RWPE1 (cell line): ENCODE measurements at places on chromosomes 1 and 21.

DNA sequence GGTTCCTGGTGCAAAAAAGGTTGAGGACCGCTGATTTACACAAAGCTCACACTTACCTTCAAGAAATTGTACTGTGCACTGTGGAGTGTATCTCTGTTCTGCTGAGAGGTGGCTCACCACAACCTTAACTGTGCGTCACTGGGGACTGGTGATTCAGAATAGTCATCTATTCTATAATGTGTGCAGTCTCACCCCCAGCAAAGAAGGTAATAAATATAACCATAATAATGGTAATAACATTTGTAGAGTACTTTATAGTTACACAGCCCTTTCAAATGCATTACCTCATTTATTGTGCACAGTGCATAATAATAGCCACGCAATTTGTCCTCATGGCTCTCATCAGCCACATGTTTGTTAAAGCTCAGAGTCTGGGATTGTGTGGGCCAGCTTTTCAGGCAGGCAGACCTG is 59.4 kb upstream of the DUSP10 start:
- no peak for DNase-seq

- no peak for DNase-seq
Measured at GRCh38 chr1:159223004-159223403, 18.3 kb downstream of the ACKR1 start.

- no peak for DNase-seq
Measured at GRCh38 chr1:90340606-90341005, 345.7 kb downstream of the ZNF326 start.

DNA sequence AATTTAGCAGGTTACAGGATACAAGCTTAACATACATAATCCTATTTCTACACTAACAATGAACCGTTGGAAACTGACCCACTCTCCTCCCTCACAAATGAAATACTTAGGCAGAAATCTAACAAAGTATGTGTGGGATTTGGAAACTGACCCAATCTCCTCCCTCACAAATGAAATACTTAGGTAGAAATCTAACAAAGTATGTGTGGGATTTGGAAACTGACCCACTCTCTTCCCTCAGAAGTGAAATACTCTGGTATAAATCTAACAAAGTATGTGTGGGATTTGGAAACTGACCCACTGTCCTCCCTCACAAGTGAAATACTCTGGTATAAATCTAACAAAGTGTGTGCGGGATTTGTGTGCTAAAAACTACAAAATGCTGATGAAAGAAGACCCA is 60.3 kb downstream of the TRAF5 start:
- DNase-seq, result no peak

DNA sequence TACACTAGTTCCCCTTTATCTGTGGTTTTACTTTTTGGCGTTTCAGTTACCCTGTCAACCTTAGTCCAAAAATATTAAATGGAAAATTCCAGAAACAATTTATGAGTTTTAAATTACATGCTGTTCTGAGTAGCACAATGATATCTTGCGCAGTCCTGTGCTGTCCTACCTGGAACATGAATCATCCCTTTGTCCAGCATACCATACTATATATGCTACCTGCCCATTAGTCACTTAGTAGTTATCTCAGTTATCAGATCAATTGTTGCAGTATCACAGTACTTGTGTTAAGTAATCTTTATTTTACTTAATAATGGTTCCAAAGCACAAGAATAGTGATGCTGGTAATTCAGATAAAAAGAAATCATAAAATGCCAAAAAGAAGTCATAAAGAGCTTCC is 52.7 kb downstream of the AGBL4 start:
- DNase-seq, result no peak

DNA sequence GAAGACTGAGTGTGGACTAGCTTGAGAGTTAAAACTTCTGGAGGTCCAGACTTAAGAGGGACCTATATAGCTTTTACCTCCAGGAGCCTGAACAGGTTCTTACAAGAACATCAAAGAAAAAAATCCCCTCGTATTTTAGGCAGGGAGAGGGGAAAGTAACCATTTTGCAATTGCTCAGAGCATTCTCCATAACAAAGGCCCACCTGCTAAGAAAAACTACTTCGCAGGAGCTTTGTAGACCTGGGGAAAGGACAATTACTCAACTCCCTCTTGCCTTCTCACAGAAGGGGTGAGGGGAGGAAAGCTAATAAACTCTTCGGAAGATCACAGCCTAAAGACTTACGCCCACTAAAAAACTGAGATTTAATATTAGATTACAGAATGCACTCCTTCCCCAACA is 86.3 kb downstream of the RERE start:
- DNase-seq, result no peak

GRCh38 chr1:97806326-97806725 is 114.5 kb downstream of the DPYD start:
- DNase-seq, result no peak

GRCh38 chr1:228669242-228669585 is 66.1 kb upstream of the RHOU start:
- no peak for DNase-seq

DNA sequence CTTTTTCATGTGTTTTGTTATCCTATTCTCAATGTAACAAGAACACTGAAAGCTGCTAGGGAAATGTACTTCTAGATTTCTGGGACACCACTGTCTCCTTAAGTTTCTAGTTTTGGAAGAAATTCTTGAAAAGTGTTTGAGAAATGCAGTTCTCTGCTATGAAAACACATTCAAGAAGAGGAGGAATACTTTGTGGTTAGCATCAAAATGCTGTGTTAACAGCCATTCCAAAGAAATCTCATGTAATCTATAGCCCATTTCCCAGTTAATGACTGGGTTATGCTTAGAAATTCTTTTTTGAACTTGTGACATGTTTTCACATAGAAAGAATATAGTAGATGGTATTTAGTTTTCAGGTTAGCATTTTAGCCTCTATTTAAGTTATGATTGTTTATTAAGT is 6.0 kb downstream of the RAVER2 start:
- no peak for DNase-seq

DNA sequence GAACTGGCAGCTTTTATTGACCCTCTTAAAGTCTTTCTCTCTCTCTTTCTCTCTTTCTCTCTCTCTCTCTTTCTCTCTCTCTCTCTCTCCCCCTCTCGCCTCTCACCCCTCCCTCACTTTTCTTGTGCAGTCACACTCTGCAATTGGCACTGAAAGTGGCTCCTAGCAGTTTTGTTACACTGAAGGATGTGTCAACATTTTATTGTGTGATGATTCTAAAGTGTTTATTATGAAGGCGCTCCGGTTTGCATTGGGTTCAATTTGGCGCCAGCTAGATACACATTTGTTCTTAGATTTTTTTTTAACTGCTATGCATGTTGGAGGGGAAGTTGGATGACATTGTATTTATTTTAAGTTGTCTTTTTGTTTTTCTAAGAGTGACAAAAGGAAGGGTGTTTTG is 64.0 kb upstream of the CHRM3 start:
- DNase-seq, result no peak

DNA sequence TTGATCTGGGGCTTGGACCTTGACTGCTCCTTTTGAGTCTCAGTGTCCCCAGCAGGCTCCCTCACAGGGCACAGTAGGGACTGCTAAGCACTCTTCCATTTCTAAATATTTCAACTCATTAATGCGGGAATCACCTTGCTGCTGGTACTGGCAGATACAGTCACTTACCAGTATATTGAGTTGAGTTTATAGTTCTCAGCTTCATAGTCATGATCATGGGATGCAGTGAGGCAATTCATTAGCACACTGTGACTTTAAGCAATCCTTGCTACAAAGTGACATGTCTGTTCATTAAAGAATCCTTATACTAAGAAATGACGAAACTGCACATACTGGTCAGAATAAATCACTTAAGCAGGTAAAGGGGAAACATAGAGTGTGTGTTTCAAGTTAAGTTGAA is 240.8 kb downstream of the SPATA17 start:
- no peak for DNase-seq

GRCh38 chr1:221439747-221440501 is 302.0 kb downstream of the DUSP10 start:
- DNase-seq, result peak; percentile 89

DNA sequence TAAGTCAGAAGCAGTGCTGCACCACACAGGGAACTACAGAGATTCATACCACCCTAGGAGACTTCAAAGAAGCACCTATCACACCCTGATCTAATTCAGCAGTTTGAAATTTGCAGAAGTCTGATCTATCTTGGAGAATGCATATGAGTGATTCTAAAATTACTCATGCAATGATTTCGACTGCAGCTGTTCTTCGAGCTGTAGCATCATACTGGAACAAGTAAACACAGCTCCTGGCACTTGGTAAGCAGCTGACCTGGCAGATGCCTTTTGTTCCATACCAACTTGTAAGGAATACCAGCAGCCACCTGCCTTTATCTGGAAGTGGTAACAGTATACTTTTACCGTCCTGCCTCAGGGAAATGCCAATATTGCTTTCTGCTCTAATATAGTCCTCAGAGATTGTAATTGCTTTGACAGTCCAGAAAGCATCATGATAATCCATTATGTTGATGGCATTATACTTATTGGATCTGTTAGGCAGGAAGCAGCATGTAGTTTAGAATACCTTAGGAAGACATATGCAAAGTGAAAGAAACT is 25.7 kb downstream of the AADACL4 start:
- no peak for DNase-seq

DNA sequence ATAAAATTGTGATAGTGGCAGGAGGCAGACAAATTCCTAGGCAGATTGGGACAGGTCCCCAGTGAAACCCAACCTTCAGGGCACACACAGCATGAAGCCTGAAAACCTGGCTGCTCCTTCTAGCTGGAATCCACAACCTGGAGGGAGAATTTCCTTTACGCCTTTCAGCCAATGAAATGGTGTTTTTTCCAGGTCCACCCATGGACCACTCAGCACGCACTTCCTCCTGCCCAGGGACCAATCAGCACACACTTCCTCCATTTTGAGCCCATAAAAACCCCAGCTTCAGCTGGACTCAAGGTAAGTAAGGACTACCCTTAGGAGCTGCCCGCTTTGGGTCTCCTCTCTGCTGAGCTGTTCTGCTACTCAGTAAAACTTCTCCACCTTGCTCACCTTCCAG is 120.1 kb downstream of the AKT3 start:
- no peak for DNase-seq

DNA sequence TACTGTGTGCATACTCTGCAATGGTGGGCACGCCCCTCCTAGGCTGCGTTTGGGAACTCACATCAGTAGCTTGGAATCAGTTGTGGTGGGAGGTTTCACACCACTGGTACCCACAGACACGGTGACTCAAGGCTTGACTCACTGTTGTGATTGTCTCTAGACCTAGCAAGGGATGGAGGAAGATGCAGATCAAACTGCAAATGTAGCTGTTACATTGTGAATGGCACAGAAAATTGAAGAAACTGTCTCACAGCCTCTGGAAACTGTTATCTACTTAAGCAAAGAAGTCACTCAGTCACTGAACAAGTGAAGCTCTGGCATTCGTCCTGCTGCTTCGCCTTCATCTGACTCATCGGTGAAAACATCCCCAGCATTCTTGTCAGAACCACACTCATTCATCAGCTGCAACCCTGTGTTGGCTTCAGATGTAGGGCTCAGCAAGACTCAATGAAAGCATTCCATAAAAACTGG is 59.5 kb downstream of the POFUT2 start:
- DNase-seq, result peak; percentile 71

DNA sequence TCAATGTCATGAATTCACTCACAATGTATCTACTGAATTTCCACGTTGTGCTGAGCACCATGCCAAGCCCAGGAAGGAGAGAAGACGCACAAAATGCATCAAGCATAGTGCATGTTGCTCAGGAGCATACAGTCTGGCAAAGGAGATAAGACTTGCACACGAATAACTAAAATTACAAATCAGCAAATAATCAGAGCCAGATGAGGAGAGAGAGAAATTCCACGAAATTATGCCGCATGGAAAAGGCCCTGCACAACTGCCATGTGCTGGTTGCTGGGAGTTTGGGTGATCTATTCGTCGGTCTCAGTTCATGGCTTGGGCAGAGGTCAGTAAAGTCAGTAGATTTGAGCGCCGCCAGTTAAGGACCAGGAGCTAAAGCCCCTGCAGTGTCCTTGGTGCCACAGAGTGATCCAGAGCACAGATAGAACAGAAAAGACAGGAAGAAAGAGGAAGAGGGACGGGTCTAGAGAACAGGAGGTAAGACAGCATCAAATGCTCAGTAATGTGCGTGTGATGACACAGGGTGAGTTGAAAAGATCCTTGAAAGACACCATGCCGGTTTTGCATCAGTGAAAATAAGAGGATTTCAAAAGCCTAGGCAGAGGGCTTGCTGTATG is 55.1 kb upstream of the ZNF281 start:
- no peak for DNase-seq

DNA sequence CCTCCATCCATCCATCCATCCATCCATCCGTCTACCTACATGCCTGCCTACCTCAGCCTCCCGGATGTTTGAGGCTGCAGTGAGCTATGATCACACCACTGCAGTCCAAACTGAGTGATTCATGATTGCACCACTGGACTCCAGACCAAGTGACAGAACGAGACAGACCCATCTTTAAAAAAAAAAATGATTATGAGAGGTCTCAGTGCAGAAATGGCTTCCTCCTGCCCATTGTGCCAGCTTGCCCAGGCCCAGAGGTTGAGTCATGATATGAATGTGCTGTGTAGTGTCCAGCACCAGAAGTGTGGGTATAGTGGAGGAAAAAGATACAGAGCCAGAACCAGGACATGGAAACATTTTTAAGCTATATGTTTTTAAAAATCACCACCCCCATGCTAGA is 149.9 kb downstream of the KIF26B start:
- DNase-seq, result no peak

DNA sequence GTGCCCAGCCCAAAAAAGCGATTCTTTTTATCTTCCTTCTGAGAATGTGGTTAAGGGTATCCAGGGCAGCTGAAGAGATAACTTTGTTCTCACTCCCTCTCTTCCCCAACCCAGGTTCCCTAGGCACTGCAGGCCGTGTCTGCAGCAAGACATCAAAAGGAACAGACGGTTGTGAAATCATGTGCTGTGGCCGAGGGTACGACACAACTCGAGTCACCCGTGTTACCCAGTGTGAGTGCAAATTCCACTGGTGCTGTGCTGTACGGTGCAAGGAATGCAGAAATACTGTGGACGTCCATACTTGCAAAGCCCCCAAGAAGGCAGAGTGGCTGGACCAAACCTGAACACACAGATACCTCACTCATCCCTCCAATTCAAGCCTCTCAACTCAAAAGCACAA is 11.4 kb downstream of the WNT2B start:
- DNase-seq, result no peak

DNA sequence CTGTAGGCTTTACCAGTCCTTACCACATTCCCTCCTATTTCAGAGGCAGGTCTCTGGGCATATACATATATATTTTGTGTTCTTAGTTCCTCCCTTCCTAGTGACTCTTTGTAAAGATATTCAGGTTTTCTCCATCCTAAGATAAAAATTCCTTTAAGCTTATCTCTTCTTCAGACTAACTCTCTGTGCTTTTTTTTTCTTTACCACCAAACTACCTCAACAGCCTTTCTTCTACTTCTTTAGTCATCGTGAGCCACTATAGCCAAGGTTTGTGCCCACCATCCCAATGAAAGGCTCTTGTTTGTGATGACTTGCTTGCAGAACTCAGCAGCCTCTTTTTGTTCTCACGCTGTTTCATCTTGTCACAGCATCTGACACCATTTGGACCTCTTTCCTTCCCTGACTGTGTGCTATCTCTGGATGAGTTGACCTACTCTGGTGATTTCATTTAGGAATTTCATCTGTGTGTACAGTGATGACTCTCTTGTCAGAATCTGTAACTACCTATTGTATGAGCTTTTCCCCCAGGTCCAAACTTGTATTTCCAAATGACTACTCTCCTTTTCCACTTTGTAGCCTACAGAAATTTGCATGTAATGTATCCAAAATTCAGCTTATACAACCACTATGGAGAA is 59.0 kb upstream of the MACF1 start:
- DNase-seq, result no peak
